ENCODE measurements at places on chromosomes 2 and 18.
A peak's percentile ranks its signal among the peaks of the same experiment; 100 is the strongest.

GRCh38 chr2:145692971-145693478 lies 1173.1 kb upstream of the ZEB2 start:
- DNase-seq = no peak

DNA sequence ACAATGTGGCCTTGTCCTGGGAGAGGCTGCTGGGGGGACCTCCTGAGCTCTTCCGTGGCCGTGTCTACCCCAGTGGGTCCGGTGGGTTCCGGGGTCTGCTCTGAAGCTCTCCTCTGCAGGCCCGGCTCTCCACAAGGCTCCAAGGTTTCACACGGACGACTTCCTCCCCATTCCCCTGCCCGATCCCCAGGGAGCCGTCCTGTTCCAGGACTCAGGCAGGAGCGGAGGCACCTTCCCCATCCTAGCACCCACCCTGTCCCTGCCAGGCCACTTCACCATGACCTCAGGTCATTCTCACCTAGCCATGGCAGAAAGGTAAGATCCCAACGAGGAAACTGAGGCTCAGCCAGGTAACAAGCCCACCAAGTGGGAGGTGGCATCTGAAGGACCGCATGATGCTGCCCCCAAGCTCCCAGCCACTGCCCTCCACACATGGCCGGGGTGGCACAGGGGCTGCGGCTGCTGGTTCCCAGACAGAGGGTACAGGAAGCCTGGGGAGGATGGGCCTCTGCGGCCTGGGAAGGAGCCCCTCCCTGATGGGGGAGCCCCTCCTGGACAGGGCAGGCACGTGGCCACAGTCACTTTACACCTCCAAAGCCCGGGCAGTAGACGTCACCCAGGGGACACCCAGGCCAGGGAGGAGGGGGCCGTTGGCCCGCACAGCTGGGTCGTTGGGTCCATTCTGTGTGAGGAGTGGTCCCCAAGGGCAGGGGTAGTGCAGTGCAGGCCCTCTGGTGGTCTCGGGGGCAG lies 274.0 kb downstream of the NDUFA10 start:
- DNase-seq = no peak

DNA sequence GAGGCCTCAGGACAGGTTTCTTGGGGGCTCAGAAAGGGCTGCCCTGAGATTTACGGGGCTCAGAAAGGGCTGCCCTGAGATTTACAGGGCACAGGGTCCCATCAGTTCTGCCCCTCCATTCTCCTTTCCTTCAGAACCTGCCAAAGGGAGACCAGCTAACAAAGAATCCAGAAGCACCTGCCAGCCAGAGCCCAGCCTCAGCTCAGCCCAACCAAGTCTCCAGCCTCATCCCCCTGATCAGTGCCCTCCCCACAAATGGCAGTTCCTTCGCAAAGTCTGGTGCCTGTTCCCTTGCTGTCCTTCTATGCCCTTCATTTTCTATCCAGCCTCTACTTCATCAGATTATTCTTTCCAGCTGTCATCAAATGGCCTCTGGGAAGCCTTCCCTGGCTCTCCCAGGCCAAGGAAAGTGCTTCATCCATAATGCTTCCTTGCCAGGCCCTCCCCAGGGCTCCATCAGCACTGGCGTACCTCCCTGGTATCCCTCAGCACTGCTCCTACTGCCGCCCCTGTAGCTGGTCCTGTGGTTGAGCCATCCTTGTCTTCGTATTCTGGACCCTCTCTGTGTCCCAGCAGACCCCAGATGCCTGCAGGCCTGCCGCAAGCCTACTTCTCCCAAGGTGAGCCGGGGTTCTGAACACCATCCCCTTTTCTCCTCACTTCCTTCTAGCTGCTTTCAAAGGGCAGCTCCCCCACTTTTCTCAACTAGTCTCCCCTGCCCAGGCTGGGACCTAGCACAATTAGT lies 96.2 kb upstream of the EPAS1 start:
- DNase-seq = no peak

GRCh38 chr18:31929273-31929672 lies 13.7 kb downstream of the TRAPPC8 start:
- DNase-seq = no peak

DNA sequence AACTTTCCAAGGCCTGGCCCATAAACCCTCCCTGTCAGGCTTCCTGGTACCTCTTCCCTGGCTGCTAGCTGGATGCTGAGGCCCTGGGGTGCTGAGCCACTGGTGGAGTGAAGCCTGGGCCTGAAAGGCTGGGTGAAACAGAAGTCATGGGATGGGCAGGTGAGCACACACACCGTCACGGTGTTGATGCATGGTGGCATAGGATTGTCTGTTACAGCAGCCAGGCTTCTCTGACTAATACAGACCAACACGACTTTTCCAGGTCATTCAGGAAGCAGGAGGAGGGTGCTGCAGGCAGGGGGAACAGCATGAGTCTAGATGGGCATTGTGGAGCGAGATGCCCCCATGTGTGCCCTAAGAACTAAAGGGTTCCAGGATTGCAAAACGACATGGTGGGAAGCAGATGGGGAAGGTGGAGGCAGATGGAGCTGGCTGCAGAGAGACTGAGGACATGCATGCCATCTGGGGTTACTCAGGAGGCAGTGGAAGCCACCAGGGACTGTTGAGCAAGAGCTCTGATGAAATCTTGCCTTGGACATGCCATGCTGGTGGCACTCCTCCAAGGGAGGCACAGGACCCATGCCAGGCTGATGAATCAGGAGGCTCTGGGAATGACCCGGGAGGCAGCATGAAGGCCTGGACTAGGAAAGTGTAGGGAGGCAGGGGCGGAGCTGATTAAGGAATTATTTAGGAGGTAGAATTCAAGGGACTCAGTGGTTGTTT lies 480.9 kb downstream of the TSN start:
- DNase-seq = no peak

- no peak for DNase-seq
Observed at GRCh38 chr2:114265261-114265660, 177.2 kb upstream of the DPP10 start.

GRCh38 chr18:24227977-24228666 lies 89.3 kb downstream of the CABYR start:
- DNase-seq = no peak

DNA sequence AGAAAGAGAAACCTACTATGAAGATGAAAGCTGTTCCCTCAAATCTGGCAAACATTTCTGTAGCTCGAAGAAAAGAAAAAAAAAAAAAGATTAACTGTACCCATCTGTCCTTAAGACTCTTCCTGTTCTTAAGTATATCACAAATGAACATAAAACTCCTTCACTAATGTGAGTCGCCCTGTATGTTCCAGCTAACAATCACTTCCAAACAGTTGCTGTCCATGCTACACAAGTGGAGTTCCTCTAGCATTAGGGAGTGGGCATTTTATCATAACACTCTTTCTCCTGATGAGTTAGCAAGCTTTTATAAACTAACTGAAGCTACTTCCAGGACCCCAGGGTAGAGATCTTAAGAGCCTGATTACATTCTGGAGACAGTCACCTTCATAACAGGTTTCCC lies 5.8 kb downstream of the CUL3 start:
- DNase-seq = no peak

GRCh38 chr18:40708726-40709125 lies 1246.3 kb upstream of the PIK3C3 start:
- no peak for DNase-seq

DNA sequence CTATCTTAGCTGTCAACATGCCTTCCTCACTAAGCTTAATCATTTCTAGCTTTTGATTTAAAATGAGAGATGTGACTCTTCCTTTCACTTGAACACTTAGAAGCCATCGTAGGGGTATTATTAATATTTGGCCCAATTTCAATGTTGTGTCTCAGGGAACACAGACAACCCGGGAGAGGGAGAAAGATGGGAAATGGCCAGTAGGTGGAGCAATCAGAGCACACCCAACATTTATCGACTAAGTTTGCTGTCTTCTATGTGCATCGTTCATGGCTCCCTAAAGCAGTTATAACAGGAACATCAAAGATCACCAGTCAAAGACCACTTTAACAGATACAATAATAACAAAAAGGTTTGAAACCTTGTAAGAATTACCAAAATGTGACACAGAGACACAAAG lies 110.2 kb downstream of the OLA1 start:
- DNase-seq = no peak

GRCh38 chr2:198615972-198616371 lies 811.6 kb downstream of the PLCL1 start:
- no peak for DNase-seq

GRCh38 chr2:160036736-160037135 lies 25.7 kb downstream of the PLA2R1 start:
- DNase-seq = no peak

- DNase-seq = no peak
Observed at GRCh38 chr18:58449464-58449863, 179.4 kb downstream of the ALPK2 start.

DNA sequence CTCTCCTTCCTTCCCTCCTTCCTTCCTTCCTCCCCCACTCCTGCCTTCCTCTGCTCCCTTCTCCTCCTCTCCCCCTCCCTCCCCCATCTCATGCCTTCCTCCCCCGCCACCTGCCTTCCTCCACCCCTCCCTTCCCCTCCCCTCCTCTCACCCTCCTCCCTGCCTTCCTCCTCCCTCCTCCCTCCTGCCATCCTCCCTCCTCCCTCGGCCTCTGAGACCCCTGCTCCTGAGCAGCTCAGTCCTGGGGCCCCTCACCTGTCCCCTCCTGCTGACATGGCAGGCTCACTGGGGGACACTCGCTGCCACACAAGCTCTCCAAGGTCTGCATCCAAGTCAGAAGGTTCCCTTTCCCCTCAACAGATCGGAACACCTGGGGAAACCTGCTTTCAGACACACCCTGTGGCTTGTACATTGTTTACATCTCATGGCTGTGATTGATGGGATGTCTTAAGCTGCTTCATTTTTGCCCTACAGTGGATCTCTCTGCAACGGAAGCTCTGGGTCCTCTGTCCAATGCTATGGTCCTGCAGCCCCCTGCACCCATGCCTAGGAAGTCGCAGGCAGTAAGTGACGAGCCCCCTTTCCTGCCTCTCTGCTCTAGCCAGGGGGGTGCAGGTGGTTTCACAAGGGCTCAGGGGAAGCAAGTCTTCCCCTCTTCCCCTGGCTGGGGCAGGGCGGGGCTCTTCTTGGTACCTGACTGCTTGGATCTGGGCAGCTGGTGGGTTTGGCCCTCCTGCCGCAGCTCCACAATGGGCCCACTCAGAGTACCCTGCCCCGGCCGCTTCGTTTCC lies 22.9 kb downstream of the ITGB1BP1 start:
- no peak for DNase-seq

GRCh38 chr2:177237932-177238331 lies 25.3 kb downstream of the HNRNPA3 start:
- no peak for DNase-seq

DNA sequence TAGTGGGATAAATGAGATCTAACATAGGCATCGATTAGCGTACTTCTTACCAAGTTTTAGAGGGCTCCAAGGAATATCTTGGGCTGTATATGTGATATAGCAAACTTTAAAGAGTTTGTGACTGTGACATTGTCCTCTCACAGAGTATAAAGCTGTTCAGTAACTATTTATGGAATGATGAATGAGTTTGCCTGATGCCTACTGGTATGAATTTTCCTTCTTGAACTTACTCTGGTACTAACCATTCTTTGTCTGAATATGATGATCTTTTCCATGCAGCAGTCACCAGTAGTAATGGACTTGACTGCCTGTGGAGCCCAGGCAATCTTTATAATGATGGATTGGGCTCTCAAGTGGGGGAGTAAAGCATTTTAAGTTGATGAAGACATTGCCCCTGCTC lies 120.5 kb downstream of the PARD3B start:
- DNase-seq = no peak

- no peak for DNase-seq
Observed at GRCh38 chr2:29628862-29629261, 292.5 kb downstream of the ALK start.

DNA sequence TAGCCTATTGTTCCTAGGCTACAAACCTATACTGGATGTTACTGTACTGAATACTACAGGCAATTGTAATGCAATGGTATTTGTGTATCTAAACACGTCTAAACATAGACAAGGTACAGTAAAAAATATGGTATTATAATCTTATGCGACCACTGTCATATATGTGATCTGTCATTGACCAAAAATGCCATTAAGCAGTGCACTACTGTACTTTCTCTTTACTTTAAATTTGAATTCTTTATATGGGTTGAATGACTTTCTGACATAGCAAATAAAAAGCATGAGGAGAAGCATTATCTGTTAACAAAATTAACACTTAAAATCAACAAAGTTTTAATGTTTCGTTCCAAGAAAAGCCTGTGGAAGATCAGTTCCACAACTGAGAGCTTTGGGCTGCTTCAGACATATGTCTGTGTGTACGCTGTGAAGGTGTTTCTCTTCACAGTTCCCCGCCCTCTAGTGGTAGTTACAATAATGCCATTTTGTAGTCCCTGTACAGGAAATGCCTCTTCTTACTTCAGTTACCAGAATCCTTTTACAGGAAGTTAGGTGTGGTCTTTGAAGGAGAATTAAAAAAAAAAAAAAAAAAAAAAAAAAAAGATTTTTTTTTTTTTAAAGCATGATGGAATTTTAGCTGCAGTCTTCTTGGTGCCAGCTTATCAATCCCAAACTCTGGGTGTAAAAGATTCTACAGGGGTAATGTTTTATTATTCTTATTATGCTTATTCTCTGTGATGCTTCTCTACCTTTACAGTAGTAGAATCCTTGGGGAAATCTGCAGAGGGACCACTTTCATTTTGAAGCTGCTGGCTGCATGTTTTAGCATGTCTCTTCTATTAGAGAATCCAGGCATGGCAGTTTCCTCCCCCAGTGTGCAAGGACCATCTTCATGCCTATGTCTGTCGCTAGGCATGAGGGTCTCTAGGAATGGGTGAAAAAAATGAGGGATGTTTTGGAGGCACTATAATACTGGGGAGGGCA lies 54.5 kb downstream of the SCN2A start:
- DNase-seq = peak; percentile 92

Data from SK-N-MC (cell line).